NCI-H1417 (cell line): ENCODE measurements at places on chromosomes 4 and X.

- DNase-seq: no peak
Measured at GRCh38 chr4:25001509-25001908, 29.2 kb downstream of the LGI2 start.

DNA sequence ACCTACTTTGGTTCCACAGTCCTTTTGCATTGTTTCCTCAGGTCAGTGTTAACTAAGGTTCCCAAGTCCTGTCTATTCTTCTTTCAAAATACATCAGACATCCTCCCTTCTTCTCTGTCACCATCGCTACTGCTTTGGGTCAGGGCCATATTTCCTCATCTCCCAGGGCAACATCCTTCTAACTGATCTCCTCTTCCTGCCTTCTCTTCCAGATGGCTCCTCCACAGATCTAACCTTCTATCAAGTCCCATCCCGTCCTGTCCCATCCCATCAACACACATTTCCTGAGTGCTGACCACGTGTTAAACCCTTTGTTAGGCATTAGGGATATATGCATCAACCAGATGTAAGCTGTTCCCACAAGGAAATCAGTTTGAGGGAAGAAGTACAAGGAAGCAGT is 25.9 kb downstream of the PLAC1 start:
- DNase-seq: no peak

- no peak for DNase-seq
Measured at GRCh38 chrX:3348191-3348590, 1.7 kb upstream of the MXRA5 start.

- peak; percentile 41 for DNase-seq
Measured at GRCh38 chr4:95193391-95194224, 355.2 kb downstream of the UNC5C start.

GRCh38 chrX:21493226-21493830 is 119.1 kb downstream of the CNKSR2 start:
- no peak for DNase-seq

GRCh38 chrX:17563076-17563475 is 174.2 kb upstream of the SCML1 start:
- DNase-seq: no peak

- DNase-seq: no peak
Measured at GRCh38 chr4:109942292-109942926, 29.7 kb downstream of the EGF start.

- peak; percentile 7 for DNase-seq
Measured at GRCh38 chr4:42306221-42307109, 90.8 kb upstream of the SHISA3 start.

GRCh38 chr4:94533405-94534223 is 81.9 kb downstream of the PDLIM5 start:
- peak; percentile 49 for DNase-seq

DNA sequence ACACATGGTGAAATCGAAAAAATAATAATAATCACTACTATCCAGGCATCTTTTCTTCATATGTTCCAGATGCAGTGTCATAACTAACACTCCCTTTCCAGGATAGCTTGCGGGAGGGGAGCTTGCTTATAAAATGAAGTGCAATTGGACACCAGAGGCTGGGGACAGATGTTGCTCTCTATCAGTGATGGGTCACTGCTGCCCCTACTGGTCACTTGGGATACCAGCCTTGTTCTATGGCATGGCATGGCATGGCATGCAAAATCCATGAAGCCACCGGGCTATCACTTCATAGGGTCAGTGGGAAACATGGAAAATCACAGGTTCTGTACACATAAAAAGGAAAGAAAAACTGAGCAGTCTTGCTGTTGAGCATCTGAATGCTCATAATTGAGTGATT is 168.1 kb downstream of the GLRA2 start:
- DNase-seq: peak; percentile 35

- no peak for DNase-seq
Measured at GRCh38 chrX:56233100-56233499, 944 bp downstream of the KLF8 start.

DNA sequence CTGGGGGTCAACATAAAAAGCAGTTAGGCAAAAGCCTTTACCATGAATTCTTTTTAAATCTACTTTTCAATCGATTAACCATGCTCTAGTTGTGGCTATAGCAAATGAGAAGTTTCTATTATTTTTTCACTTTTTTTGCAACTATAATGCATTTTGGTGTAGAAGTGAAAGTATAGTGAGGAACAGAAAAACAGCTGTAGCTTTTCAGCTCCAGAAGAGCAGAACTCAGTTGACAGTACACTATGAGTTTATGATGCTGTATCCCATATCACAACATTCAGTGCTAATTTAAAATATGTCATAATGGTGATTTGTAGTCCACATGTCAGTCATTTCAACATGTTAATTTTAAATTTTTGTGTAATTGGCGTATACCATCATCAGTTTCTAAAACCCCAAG is 8.7 kb upstream of the MUC7 start:
- DNase-seq: no peak

- peak; percentile 11 for DNase-seq
Measured at GRCh38 chrX:79081895-79082512, 62.5 kb upstream of the GPR174 start.

DNA sequence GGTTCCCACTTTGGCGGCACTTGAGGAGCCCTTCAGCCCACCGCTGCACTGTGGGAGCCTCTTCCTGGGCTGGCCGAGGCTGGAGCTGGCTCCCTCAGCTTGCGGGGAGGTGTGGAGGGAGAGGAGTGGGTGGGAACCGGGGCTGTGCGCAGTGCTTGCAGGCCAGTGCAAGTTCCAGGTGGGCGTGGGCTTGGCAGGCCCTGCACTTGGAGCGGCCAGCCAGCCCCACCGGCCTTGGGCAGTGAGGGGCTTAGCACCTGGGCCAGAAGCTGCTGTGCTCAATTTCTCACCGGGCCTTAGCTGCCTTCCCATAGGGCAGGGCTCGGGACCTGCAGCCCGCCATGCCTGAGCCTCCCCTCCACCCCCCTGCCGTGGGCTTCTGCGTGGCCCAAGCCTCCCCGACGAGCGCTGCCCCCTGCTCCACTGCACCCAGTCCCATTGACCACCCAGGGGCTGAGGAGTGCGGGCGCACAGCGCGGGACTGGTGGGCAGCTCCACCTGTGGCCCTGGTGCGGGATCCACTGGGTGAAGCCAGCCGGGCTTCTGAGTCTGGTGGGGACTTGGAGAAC is 474.3 kb downstream of the MID1IP1 start:
- no peak for DNase-seq

- no peak for DNase-seq
Measured at GRCh38 chrX:154507673-154508383, 8.2 kb downstream of the FAM3A start.

GRCh38 chrX:11304829-11305228 is 11.6 kb downstream of the AMELX start:
- DNase-seq: no peak

DNA sequence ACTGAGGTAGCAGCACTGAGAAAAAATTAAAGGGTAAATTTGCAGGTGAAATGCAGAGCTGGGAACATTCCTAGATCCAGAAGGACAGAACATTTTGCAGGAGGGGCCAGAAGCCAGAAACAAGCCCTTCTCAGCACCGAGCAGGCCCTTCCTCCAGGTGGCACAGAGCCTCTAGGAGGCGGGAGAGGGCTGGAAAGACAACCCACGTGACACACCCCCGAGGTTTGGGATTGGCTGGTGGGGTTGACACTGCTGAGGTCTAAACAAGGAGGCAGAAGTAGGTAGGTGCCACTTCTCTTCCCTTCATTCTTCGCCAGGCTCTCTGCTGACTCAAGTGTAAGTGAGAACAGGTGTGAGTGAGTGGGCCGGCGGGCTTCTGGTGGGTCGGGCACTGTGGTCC is at the start of gene PAGE4:
Gene PAGE4, plus strand, starts transcription at position 288 of the 400 bp plus-strand sequence. CDS start 1,126 bp downstream, outside the sequence.
- no peak for DNase-seq

DNA sequence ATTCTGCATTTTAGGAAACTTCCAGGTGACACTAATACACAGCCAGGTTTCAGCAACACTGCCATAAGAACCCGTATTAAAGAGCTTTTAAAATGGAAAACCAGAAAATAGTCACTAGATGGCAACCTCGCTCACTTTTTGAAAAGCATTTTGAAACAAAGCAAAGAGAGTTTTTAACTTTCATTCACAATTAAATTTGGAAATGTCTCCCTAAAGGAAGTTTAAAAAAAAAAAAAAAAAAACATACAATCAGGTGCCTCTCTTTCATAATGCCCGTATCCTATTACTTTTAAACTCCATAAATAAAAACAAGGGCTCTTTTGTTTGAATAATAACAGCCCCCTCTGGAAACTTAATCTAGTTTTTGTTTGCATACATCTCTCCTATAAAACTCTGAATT is 20.3 kb downstream of the MEPE start:
- peak; percentile 53 for DNase-seq

- DNase-seq: no peak
Measured at GRCh38 chr4:127829014-127829413, 46.9 kb downstream of the HSPA4L start.

DNA sequence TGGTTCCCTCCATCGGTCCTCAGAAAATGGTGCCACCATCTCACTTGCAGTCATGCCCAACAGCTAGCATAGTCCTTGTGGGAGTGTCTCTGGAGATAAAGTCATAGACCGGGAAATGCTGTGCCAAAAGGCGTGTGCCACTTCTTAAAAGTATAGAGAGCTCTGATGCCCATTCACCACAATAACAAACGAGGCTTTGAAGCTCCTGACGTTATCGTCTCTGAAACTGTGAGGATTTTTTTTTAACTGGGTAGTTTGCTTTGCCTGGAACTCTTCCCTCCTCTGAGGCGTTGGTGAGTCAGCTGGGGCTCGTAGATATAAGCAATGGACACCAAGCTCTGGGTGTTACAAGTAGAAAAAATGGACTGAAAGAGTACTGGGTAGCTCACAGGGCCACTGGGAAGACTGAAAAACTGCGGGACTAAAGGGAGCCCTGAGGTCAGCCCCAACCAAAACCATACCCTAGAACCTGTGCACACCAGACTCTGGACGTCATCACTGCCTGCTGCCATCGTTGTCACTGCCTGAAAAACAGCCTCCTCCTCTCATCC is 89.4 kb upstream of the TRIM2 start:
- DNase-seq: no peak

GRCh38 chr4:94957030-94957429 is 199.3 kb downstream of the BMPR1B start:
- no peak for DNase-seq

DNA sequence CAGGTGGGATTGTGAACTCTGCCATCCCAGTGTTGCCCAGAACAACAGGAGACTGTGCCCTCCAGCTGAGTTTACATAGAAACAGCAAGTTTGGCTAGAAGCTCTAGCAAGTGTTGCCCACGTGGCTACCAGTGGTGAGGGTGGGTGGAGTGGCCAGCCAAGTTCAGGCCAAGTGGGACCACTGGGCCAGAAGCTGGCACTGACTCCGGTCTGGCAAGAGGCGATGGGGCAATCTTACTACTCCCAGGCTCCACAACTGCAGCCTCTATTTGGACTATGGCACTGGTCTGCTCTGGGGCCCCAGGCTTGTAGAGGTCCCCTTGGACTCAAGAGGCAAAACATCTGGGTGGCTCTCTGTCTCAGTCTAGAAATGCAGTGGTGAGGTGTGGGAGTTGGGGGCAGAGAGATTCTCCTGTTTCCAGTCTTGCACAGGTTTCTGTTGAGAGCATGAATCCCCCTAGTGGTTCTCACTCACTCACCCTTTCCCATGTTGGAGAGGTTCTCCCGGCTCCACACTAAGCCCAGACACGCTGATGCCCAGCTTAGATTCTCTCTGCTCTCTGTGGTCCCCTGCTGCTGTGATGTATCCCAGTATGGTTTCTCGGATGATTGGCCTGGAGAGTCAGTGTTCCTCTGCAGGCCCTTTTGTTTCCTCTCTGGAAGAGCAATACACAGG is 615.3 kb downstream of the PDHA2 start:
- no peak for DNase-seq

GRCh38 chr4:146237092-146237491 is 22.8 kb downstream of the REELD1 start:
- DNase-seq: no peak

DNA sequence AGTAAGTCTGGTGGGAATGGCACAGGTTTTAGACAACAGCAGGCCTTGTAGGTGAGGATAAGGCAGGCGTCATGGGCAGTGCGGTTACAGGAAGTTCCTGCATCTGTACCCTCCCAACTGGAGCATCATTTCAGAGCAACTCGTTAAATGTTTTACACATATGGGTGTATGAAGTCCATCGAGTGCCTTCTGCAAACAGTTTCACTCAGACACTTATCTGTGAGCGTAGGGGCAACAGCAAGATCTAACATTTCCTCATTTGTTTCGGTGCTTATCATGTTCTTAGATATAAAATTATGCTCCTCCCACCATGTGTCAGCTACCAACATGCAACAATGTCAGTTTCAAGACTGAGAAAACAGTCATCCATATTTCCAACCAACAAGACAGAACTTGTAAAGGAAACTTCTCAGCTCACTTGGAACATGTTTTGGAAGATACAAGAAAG is 69.9 kb downstream of the ELOVL6 start:
- no peak for DNase-seq

DNA sequence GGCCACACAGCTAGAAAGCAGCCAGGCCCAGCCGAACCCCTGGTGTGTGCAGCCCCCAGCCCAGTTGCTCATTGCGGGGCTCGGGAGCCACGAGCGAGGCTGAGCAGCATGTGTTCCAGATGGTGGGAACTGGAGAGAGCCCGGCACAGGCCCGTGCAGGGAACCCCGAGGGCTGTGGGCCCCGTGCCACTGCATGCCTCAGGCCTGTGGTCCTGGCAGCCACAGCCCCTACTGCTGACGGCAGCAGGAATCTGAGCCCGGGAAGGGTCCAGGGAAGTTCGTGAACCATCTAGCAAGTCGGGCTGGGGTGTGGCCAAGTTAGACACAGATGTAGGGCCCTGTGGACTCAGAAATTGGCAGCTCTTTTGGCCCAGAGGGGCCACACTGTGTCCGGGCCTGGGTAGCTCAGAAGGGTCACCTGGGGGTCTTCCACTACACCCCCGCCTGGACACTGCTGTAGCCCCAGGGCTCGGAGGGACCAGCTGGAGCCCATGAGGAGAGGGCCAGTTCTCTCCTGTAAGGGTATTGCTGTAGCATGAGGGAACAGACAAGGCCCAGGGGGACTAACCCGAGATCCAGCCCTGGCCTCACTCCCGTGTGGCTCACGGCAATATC is 12.1 kb downstream of the HTRA3 start:
- DNase-seq: no peak

- DNase-seq: no peak
Measured at GRCh38 chr4:137422666-137423065, 109.6 kb downstream of the PCDH18 start.

GRCh38 chrX:38041237-38041636 is 34.9 kb downstream of the SYTL5 start:
- no peak for DNase-seq

- no peak for DNase-seq
Measured at GRCh38 chrX:24335871-24336270, 22.0 kb upstream of the SUPT20HL2 start.

DNA sequence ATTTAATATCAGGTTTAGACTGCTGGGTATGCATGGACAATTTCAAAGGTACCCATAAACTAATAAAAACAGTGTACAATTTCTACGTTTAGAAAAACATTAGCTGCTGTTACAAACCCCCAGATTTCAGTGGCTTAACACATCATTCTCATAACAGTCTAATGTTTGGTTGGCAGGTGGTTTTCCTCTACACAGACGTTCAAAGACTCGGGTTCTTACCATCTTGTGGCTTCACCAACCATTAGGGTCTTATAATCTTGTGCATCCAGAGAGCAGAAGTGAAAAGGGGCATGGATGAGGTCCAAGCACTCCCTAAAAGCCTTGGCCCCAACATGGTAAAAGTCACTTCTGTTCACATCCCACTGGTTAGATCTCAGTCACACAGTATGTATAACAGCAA is 71.6 kb downstream of the SH3RF1 start:
- DNase-seq: no peak

- no peak for DNase-seq
Measured at GRCh38 chr4:159444678-159445077, 341.8 kb downstream of the RAPGEF2 start.
